ENCODE measurements at places on chromosomes 11 and 22.
A peak's percentile ranks its signal among the peaks of the same experiment; 100 is the strongest.

GRCh38 chr11:17748044-17748443 is 13.5 kb downstream of the KCNC1 start:
- no peak for DNase-seq

DNA sequence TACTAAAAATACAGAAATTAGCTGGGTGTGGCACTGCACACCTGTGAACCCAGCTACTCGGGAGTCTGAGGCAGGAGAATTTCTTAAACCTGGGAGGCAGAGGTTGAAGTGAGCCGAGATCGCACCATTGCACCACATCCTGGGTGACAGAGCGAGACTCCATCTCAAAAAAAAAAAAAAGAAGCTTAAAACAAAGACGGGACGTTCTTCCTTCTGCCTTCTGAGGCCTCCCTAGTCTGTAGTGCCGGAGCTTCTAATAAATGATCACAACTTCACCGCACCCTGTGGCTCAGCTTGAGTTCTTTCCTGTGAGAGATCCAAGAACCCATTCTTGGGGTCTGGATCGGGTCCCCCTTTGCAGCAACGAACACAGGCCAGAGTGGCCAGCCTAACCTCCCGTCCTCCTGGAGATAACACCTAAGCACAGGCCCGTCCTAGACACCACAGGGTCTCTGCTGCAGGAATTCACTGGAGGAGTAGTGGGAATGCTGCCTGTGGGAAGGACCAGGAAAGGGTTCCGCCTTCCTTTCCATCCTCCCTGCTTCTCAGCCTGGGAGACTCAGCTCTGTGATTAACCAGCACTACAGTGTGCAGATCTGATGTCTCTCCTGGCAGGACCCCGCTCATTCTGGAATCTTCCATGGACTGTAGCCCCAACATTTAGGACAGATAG is 2.2 kb upstream of the APOBEC3H start:
- DNase-seq = no peak

GRCh38 chr22:46056546-46057245 is 79.7 kb upstream of the WNT7B start:
- no peak for DNase-seq

DNA sequence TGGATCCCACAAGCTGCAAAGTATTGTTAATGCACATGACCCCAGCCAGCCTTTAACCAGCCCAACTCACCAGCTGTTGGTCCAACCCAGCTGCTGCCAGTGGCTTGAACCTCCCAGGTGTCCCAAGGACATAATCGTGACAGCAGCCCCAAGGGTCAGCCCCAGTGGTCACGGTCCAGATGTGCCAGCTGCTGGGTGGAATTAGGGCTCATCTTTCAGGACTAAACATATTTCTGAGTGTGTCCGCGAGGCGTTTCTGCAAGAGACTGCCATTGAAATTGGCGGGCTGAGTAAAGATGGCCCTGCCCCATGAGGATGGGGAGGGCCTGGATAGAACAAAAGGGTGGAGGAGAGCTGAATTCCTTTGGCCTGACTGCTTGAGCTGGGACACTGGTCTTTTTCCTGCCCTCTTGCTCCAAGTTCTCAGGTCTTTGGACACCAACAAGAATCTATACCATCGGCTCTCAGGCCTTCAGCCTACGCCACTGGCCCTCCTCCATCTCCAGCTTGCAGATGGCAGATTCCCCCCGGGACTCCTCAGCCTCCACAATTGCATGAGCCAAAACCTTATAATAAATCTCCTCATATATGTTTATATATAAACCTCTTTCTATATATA is 240.2 kb downstream of the MN1 start:
- DNase-seq = peak; percentile 38

DNA sequence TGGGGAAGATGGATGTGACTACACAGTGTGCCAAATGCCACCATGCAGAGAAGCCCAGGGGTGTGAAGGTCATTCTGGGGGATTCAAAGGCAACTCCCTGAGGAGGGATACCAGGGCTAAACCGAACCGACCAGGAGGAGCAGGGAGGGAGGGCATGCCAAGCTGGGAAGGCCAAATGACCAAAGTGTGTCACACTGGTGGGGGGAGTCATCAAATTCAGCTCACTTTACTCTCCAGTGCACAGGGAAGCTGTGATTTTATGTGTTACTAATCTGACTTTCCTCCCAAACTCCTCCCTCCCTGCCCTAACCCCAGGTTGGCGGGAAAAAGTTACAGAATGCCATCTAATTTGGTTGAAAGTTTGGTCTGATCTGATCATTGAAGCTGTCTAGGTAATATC is 29.7 kb upstream of the TSKU start:
- DNase-seq = no peak

DNA sequence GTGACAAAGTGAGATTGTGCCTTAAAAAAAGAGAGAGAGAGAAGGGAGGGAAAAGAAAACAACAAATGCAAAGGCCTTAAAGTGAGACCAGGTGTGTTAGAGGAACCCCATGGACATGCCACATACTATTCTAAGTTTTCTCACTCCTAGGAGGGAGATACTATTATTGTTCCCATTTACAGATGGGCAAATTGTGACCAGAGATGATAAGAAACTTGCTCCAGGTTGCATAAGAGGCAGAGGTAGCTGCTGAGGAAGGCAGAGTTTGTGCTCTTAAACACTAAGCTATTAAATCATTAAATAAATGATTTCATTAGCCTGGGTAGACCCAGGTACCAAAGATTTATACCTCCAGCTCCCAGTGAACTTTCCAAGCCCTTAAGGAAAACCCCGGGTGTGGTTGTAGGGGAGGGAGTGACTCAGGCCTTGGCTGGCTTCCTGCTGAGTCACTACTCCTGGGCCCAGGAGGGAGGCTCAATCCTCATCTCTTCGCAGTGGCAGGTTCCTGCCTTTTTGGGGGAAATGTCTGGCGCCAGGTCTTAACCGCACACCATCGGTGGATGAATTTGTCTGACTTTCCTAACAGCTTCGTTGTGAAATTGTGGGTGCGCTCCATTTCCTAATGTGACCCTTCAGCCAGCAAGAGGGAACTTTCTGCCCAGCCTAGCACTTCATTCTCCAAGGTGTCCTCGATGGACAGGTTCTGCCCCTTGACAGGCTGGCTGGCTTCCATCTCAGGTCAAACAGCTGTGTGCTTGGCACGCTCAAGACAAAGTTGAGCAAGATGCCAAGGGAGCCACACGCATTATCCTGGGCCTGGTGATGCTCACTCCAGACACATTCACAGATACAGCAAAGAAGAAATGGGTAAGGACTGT is 33.4 kb upstream of the PTPRJ start:
- DNase-seq = peak; percentile 98

- no peak for DNase-seq
These were observed 12.5 kb upstream of the E2F8 start for GRCh38 chr11:19253153-19253745.

DNA sequence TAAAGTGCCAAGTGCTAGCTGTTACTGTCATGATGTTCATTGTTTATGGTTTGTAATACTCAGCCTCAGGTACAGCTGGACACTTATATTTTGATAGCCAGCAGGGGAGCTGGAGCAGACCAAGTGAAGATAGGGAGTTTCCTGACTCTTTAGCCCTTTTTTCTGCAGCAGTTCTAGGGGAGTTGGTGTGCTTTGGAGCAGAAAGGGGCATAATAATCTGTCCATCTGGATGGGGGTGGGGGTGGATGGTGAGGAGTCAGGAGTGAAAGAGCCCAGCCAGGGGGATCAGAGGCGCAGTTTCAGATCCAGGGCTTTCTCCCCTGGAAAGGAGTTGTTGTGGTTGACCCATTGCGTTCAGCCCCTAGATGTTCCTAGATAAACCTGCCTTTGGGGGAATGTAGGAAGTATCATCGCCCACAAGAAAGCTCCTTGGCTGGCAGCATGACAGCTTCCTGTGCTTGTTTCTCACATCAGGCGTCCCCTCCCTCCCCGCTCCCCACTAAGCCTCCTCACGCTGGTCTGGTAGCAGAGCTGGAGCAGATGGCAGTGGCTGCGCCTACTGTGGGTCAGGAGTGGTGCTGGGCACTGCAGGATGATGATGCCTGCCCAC is 41.9 kb downstream of the MED15 start:
- DNase-seq = no peak

DNA sequence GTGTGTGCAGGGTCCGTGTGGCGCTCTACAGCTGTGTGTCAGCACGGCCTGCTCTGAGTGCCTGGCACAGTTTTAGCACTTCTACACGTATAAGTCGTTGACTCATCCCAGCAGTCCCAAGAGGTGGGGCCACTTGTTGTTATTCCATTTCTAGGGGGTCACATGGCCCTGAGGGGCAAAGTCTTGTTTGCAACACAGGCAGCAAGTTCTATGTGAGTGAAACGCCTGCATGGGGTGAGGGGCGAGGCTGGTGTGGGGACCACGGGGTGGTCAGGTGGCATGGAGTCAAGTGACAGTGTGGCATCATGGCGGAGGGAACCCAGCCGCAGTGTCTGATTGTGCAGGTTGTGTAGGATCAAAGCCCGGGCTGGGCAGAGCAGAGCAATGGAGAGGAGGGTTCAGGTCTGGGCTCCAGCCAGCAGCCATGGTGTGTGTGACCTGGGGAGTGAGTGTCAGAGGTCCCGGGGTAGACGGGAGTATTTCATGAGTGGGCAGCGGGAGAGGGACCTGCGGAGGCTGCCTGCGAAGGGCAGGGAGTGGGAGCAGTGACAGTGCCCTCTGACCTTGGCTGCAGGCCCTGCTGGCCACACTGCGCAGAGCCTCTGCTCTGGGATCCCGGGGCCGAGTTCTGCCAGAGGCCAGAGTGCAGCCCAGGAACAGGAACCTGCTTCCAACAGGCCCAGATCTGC is 27.9 kb downstream of the SHANK3 start:
- DNase-seq = no peak

DNA sequence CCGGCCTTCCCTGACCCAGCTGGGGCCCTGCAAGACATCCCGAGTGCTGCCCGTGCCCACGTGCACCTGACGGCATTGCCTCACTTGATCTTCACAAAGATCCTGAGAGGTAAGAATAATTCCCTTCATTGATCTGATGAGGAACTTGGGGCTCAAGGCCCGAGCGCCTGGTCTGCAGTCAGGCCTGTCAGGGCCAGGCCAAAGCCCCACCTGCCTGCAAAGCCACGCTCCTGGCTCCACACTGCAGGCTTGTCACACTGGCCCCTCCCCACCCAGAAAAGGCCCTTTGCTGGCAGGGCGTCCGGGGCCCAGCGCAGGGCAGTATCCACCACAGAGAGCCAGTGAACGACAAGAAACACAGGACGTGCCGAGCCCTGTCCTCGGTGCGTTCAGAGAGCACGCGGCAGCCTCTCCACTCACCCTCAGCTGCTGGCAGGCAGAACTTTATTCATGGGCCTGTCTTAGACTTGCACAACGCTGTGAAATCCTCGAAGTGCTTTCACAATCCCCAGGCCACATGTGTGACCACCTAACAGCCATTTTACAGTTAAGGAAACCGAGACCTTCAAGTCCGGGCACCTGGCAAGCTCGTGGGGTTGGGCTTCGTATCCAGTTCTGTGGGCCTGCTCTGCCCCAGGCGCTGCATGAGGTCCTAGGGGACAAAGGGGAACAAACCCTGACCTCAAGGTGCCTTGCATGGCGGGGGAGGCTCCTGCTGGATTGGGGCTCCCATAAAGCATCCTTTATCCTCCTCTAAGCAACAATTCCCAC is 14.8 kb downstream of the KIAA0930 start:
- peak; percentile 72 for DNase-seq

GRCh38 chr11:125621995-125622394 is 3.0 kb upstream of the CHEK1 start:
- peak; percentile 55 for DNase-seq

DNA sequence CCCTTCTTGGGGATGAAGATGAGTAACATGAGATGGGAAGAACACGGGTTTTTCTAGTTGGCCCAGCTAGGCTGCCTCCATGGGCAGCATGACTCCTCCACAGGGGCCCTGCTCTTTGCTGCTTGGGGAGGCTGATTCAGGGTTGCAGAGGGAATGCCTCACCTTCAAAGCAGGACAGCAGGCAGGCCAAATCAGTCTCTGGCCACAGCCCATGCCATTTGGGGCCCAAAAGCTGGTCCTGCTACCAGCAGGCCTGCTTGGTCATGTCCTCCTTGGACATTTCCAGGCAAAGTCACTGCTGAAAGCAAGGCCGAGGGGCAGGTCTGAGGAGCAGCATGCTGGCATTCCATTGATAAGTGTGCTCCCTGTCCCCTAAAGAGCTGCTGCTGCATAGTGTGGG is 13.8 kb upstream of the MAPK8IP1 start:
- DNase-seq = no peak

- DNase-seq = no peak
These were observed 26.1 kb downstream of the TCIRG1 start for GRCh38 chr11:68064926-68065325.

GRCh38 chr11:77449060-77449521 is 24.8 kb downstream of the PAK1 start:
- no peak for DNase-seq

DNA sequence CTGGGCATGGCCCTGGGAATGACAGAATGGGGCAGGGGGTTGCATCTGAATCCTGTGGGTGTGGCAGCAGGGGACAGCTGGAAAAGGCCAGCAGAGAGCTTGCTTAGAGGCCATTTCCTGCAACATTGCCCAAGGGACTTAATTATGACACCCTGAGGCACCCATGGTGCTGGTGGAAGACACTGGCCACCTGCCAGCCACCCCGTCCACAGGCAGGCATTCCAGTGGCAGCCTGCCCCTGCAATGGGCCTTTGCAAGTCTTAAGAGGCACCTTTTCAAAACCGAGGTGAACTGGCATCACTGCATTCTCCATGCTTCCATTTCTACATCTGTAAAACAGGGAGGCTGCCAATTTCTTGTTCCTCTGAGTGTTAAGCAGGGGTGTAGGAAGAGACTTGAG is 21.6 kb upstream of the SUSD2 start:
- DNase-seq = no peak

DNA sequence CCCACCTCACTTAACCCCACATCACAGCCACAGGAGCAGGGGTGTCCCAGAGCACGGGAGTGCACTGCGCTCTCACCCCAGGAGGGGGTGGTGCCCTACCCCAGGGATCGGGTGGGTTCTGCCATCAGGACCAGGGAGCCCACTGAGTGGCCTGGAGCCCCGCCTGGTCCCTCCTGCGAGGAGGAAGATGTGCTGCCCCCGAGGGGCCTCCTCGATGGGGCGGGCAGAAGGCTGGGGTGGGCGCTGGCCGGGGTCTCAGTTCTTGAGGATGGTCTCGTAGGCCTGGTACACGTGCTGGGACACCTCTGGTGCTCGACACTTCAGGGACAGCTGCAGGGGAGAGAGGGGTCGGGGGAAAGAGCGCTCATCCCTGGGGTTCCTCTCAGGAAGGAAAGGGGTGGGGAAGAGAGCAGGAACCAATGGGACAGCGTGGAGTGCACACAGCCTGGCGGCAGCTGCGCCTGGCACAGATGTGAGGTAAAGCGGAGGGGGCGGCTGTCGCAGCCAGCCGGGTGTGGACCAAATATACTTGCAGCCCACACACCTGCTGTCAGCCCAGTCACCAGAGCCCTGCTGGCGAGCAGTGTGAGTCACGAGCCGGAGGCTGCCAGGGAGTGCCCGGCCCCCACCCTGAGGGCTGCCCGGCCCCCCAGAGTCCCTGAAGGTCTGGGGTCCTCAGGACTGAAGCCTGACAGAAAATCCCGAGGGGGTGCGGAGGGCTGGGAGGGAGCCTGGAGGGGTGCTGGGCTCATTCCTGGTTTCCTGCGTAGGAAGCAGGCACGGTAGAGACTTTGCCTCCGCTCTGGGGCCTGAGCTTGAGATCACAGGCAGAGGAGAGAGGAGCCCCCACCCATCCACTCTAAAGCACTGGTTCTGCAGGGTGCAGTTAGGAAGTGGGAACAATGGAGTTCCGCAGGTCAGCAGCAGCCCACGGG is 13.3 kb upstream of the RASL10A start:
- DNase-seq = peak; percentile 25

- peak; percentile 96 for DNase-seq
These were observed 19.3 kb downstream of the SCARF2 start for GRCh38 chr22:20418211-20418788.

GRCh38 chr11:32400670-32401369 is 34.5 kb downstream of the WT1 start:
- DNase-seq = no peak

GRCh38 chr11:65224930-65225278 is 36.9 kb upstream of the POLA2 start:
- DNase-seq = peak; percentile 92

Measured in GM23248 (cell line).